ENCODE measurements at places on chromosomes 5 and 9. TPM values are rescaled to one million over a fixed set of nuclear protein-coding genes. Genes with fewer than 3 reads are reported as not detected.
A peak's percentile ranks its signal among the peaks of the same experiment; 100 is the strongest.

- DNase-seq = no peak
Measured at GRCh38 chr9:138031186-138031585, 153.6 kb downstream of the CACNA1B start.

DNA sequence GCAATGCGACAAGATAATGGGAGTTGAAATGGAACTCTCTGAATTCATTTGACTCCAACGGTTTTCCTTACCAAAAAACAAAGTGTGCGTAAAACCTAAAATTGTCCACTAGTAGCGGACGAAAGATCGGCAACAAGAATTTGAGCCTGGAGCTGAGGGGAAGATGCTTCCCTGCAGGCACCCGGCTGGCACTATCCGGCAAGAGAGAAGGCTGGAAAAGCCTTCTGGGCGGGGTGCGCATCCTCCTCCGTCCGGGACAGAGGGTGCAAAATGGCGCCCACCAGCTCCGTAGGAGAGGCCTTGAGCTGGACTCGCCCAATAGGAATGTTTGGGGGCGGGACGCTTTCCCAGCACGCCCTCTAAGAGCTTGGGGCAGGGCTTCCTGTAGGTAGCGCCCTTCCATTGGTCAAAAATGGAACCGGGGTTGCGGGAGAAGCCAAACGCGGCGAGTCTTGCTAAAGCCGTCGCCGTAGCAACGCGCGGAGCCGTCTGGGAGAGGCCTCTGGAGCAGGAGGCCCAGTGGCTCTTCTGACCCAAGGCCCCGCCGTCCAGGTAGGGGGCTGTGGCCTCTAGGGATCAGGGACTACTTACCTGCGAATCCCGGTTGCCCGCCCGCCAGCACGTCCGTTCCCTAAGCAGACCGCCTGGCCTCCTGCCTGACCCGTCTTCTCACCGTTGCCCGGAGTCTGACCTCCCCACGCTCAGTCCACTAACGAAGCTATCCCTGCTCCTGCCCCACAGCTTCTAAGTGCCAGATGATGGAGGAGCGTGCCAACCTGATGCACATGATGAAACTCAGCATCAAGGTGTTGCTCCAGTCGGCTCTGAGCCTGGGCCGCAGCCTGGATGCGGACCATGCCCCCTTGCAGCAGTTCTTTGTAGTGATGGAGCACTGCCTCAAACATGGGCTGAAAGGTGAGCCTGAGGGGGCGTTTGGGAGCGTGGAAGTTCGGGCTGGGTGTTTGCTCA lies 9.2 kb downstream of the RUFY1 start:
- peak; percentile 98 for DNase-seq

DNA sequence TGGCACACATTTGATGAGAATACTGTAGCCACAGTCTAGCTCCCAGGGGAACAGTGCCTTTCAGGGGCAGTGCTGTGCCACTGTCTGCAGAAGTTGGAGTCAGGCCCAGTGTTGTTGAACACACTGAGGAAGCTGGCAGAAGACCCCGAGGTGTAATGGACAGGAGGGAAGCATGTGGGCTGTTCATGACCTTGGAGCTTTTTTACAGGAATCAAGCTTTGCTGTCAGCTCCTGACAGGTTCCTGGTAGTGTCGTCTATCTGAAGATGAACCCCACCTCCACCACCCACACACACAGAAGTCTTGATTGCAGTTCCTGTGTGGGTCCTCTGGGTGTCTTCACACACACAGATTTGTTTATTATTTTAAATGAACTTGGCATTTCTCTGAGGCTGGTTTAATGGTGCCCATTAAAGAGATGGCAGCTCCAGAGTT lies 40.3 kb upstream of the TNFAIP8 start:
- DNase-seq = no peak

DNA sequence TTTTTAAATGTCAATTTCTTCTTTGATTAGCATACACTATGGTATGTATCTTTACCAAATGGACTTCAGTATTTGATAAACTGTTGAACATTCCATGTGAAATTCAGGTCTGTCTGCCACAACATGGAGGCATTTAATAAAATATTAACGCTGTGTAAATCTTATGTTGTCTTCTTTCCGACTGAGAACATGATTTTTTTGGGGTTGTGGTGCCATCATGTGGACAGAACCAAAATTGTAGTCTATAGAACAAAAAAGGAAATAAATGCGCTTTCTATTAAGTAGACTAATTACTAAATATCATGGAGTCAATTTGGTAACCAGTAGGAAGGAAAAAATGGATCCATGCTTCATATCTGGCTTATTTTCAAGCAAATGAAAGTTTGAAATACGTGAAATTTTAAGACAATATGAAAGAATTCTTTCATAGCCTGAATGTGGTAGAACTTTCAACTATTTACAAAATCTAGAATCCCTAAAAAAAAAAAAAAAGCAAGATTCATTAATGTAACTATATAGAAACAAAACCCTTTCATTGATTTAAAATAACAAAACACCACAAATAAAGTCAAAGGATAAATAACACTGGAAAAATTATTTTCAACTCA lies 2.8 kb upstream of the PLK2 start:
- DNase-seq = no peak

GRCh38 chr9:28059192-28059591 lies 485.9 kb upstream of the C9orf72 start:
- no peak for DNase-seq

- peak; percentile 5 for DNase-seq
Measured at GRCh38 chr9:91945277-91946085, 4.5 kb downstream of the ROR2 start.

The OLFM1 gene
- total RNA-seq = 10.4 TPM

The CD274 gene
- 1.5 TPM for total RNA-seq

The SOWAHA gene
- total RNA-seq = 1.7 TPM

The RPL35 gene
- total RNA-seq = 931 TPM

Measured in pancreas (tissue), 10 donors.